ENCODE measurements at places on chromosomes 1 and 21. TPM values are rescaled to one million over a fixed set of nuclear protein-coding genes. Genes with fewer than 3 reads are reported as not detected.

DNA sequence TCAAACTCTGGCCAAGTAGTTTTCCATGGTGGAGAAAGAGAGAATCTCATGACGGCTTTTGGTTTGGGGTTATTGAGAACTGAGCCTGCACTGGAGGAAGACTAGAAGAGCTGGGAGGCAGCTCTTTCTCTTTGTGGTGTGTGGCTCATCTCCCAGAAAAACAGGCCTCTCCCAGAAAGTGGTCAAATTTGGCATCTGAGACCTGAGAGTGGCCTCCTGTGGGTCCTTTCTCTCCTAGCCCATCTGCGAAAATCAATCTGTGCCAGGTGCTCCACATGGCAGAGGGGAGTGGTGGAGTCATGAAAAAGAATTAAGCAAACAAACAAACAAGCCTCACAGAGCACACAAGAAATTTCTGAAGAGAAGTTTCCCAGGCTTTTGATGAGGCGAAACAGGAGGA, 305.0 kb downstream of the ST6GALNAC3 start:
- DNase-seq, result no peak

Gene DDAH1
- total RNA-seq, result 26.1 TPM

Gene HES2
- total RNA-seq, result 0.98 TPM

DNA sequence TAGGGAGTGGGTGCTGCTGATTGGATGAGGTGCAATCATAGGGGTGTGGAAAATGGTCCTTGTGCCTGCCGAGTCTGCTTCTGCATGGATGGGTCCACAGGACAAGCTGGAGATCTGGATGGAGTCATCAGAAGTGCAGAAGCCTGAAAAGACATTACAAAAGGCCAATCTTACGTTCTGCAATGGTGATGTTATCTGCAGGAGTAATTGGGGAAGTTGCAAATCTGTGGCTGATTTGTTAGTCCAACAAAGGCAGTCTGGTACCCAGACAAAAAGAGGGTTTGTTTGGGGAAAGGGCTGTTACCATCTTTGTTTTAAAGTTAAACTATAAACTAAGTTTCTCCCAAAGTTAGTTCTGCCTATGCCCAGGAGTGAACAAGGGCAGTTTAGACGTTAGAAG, 166.5 kb downstream of the PGBD5 start:
- no peak for DNase-seq

DNA sequence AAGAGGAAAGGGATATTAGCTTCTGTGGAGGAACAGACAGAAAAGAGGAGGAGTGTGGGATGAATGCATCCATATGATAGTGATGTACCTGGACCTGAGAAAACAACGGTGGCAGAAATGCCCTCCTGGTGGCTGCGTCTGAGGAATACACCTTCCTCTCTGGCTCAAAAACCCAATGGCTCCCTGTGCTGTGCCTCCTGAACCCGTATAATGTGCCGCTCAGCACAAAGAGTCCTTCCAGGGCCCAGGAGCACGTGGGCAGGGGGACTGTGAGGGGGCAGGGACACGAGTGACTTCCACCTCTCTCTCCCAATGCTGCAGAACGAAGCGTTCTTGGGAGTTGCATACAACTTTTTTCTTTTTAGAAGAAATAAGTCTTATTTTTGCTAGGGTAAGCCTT, 31.2 kb downstream of the IRF2BP2 start:
- no peak for DNase-seq

DNA sequence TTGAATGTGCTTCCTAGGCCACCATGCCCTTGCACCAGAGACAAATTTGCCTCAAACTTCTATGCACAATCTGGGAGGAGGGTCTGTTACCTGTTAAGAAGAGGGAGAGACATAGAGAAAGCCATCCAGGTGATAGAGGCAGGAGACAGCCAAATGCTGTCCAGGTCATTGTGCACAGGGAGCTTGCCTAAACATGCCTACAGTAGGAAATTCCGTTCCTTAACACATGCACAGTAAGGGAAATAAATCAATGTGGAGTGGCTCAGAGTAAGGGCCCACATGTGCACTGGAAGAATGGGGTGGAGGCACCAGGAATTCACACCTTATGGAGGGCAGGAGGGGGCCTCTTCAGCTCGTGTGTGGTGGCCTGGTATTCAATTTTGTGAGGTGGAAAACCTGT, 19.5 kb upstream of the CREG1 start:
- DNase-seq, result no peak

Gene SH3GLB1
- total RNA-seq, result 57.7 TPM

Gene HPDL
- total RNA-seq, result 2.4 TPM

- DNase-seq, result no peak
These were observed 24.5 kb downstream of the CLIC6 start for GRCh38 chr21:34693192-34693810.

GRCh38 chr1:211938561-211938997, 96.8 kb downstream of the INTS7 start:
- DNase-seq, result no peak

DNA sequence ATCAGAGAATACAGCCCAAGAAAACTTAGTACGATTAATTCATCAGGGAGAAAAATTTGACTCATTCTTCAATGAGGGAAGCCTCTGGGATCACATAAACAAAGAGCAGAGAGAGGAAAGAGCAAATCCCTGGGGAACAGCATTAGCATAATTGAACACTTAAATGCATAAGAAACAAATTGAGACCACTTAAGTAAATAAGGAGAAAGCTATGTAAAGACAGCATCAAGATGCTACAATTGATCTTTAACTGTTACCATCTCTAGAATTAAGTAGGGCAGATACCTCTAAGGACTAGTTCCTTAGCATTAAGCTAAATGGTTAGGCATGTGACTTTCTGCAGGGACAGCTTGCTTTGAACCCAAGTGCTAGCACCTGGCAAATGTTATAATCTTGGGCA, 265.1 kb upstream of the NEGR1 start:
- DNase-seq, result no peak

- DNase-seq, result no peak
These were observed 35.4 kb downstream of the PKP1 start for GRCh38 chr1:201318504-201319340.

Gene CLDN14
- not detected for total RNA-seq

DNA sequence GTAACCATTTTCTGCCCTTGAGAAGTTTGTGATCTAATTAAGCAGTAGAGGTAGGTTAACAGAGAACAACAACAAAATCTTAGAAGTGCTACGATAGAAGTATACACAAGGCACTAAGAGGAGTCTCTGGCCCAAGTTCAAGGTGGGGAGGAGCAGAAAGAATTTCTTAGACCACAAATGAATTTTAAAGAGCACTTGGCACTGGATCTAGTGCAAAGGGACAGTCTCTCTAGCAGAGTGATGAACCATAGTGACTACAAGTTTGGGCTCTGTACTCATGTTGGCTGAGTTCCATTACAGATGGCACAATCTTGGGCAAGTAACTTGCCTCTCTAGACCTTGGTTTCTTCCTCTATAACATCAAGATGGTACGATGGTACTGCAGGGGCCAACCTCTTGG, 33.3 kb upstream of the PIGC start:
- no peak for DNase-seq

GRCh38 chr1:38179483-38179882, 132.9 kb upstream of the POU3F1 start:
- no peak for DNase-seq

DNA sequence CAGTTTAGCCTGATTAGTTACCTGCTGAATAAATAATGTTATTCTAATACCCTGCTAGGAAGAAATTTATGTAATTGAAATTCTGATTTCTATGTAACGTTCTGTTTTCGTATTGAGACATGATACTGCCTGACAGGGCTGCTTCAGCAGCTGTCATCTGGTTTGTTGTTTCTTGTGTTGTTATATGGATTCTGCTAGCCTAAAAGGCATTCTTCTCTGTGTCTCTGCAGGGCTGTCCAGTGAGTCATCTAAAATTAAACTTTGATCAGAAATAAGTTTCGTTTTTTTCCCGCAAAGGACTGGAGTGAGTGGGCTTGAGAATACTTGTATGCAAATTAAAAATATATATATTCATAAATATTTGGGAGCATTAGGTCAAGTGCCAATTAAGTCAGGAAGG, 93.0 kb downstream of the DYRK1A start:
- no peak for DNase-seq

DNA sequence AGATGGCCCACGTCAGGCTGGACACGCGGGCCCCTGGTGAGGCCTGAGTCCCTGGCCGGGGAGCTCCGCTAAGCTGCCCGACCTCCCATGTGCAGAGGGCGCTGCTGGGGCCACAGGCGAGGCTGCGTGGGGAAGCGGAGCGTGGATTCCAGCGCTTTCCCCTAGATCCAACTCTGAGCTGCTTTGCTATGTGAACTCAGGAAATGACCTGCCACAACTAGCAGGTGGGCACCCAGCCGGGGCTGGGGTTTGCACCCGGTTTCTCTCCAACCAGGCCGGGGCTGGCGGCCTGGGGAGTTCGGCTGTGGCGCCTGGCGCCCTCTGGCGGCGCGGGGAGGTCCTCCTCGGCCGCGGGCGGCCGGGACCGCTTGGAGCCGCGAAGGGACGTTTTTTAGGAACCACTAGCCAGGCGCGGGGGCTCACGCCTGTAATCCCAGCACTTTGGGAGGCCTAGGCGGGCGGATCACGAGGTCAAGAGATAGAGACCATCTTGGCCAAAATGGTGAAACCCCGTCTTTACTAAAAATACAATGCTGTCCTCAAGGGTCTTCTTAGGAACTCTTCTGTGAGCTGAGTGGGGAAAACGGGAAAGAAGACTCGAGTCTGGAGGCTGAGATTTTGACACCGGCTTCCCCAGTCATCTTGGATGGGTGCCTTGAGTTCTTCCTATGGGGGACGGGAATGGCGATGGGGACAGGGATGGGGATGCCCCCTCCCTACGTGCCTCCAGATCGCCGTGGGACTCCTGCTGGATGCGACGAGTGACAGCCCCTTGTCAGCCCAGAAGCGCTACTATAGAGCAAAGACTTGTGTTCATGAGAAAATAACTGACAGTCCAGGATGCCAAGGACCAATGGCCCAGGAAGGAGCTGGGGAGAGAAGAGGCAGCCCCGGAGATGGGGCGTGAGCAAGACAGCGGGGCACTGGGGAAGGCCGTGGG, 12.6 kb downstream of the PYCR2 start:
- DNase-seq, result peak; percentile 81

GRCh38 chr1:212119397-212119837, 83.9 kb downstream of the DTL start:
- DNase-seq, result no peak

DNA sequence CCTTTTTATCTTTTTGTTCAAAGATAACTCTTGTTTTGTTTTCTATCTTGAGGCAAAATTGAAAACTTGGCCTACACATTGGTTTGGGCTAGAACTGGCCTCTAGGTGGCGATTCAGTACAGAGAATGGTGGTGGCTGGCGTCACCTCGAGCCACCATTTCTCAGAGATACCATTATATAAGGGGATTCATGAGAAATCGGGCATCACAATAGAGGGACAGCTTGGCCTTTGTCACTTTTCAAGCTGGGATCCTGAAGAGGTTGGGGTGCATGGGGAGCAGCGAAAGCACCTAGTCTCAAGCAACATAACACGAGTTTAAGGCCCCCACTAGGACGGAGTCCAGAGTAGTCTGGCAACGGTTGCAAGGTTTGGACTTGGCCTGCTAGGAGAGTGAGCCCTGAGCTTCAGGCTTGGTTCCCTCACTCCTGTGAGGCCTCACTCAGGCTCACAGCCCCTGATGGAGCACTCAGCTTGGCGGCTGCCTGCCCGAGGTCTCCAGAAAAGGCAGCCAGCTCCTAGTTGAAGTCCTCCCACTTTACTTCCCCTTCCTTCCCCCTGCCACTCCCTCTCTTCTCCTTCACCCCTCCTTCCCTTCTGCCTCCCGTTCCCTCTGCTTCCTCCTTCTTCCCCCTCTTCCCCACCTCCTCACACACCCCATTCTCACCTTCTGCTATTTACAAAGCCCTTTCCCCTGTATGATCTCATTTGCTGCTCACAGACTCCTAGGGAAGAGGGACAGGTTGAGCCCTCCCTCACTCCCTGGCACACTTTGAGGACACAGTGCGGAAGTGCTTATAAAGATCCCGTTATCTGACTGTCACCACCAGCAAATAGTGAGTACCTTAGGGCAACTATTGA, 67.8 kb downstream of the LRIG2 start:
- peak; percentile 45 for DNase-seq

DNA sequence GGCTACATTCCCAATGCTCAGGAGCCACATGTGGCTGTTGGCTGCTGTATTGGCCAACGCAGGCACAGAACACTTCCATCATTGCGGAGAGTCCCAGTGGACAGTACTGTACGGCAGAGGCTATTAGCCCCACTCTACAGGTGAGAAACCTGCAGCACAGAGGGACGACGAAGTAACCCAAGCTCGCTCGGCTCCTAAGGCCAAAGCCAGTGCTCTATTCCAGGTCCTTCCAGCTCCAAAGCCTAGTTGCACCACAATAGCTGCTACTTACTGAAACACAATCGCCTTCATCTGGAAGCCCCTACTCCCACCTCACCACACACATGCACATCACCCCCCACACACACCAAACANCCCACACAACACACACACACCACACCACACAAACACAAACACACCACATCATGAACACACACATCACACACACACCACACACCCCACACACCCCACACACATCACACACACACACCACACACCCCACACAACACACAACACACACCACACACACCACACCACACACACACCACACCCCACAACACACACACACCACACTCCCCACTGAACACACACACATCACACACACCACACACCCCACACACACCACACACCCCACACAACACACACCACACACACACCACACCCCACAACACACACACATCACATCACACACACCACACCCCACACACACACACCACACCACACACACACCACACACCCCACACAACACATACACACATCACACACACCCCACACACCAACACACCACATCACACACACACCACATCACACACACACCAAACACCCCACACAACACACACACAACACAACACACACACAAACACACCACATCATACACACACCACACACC, 3.2 kb downstream of the LYPD8 start:
- no peak for DNase-seq

Gene AQP10
- 1.00 TPM for total RNA-seq

Gene ASCL5
- total RNA-seq, result not detected

Gene ZNF697
- total RNA-seq, result 21.8 TPM

DNA sequence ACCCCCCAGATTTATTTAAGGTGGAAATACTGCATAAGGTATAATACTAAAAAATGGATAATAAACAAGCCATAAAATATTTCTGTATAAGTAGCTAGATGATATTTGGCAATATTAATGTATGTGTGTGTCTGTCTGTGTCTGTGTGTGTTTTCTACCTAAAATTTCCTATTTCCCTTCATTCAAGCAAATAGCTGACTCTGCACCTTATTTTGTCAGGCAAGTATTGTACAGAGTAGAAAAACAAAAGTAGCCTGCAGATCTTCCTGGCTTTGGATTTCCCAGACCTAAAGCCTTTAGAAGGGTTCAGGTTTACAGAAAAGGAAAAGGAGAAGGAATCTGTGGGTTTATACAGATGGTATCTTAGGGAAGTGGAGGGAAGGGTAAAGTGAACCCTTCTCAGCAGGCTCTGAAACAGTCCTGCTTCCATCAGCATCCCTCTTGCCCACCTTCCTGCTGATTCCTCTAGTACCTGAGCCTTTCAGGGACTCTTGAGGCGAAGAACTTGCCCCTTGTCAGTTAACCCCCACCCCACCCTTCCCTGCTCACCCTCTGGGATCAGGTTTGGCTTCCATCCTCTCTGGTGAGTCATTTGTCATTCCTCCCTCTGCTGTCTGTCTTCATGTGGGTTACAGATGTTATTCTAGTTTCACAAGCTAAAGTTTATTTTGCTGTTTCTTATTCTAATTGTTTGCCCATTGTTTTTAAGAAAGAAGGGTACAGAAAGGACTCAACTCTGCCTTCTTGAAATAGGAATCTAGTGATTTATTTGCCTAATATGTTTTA, 21.7 kb upstream of the RGS16 start:
- no peak for DNase-seq
